Endodermal cell (in vitro differentiated cells): ENCODE measurements at places on chromosomes 5 and 9. TPM values are rescaled to one million over a fixed set of nuclear protein-coding genes. Genes with fewer than 3 reads are reported as not detected.

The FAM151B gene
- 0.38 to 1.2 TPM (median 0.90 TPM) in 3 replicates for total RNA-seq

- peak; percentile 47 for DNase-seq
These were observed 58.0 kb upstream of the PTPN3 start for GRCh38 chr9:109556061-109556460.

DNA sequence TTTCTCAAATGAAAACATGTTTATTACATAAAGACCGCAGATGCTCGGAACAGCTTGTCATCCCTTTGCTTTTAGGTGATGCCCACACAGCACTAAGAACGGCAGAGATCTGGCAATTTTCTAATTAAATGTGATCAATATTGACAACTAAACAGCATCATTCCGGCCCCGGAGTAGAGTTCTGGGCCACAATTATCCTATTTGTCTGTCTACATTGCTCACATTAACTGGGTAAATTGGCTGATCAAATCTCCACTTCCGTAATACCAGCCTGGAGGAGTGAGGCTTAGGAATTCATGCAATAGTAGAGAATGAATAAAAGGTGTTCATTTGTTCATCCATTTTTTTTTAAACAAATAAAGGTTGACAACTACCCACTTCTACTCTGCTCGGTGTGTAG lies 245.1 kb upstream of the C9orf72 start:
- no peak for DNase-seq

The CYLC2 gene
- not detected in 3 replicates for total RNA-seq

DNA sequence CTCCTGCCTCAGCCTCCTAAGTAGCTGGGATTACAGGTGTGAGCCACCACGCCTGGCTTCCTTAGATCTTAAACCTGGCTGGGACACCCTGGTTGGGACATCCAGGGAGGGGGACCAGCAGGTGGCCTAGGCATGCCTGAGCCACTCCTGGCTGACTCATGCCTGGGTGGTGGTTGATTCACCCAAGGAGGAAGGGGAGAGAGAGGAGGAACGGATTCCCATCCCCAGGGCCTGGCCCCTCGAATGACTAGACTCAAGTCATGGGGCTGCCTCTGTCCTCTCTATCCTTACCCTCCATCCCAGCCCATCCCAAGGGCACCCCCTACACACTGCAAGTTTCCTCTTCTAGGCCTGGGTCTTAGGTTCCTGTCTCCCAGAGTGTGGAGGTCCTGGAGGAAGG lies 12.7 kb downstream of the EEIG1 start:
- DNase-seq = no peak

DNA sequence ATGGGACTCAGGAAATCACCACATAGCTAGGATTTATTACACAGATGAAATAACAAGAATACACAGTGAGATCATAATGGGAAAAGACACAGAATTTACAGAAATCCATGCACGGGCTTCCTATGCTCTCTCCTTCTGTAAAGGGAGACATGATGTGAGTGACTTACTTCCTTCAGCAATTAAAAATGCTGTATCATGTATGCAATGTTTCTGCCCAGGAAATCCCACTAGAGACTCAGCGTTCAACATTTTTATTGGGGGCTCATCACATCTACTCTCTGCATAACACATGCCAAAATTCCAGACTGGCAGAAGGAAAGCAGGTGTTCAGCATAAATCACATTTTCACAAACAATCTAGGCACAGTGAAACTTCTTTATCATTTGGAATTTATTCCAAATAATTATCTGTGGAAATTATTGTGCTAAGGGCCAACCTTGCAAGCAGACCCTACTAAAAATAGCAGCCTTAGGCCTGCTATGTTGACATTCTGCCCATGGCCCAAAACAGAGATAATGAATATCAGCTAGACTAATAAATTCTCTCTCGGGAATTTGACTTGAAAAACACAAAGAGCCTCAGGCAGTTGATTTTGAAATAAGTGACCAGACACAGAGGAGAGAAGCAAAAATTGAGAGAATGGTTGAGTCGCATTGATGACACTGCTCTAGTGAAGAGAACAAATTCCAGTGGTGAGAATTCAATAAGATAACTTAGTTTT lies 31.4 kb upstream of the SELENOP start:
- DNase-seq = no peak

DNA sequence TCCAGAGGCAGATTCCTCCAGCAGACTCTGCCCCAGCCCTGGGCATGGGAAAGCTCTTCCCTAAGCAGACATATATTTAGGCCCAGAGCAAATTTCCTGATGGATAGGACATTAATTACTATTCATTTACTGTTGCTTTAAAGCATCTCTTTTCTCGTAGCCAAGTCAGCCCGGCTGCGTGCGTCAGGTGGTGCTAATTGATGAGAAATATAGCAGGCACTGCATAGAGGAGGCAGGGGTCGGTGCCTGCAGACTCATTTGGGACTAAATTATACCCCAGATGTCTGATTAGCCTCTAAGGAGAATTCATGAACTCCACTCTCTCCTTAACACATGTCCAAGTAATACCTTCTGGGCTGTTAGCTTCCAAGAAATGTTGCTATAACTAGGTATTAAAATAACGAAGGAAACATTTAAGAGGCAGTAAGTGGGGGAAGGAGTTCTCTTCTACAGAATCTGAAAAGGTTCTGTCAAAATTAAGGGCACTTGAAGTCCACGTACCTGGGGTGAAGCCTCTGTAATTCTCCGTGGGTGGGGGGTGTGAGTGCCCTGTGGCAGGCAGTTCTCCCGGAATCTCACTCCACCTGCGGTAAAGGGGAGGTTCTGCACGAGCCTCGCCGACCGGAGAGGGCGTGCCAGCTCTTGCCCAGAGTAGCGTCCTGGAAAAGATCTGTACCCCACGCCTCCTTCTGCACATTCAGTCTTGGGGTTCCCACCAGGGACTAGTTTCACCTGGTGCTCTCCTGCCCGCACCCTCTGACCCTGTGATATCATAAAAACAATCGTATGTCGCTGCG lies 115.9 kb upstream of the FCN2 start:
- DNase-seq = no peak

The NR6A1 gene
- 187 to 214 TPM (median 206 TPM) in 3 replicates for total RNA-seq

- no peak for DNase-seq
These were observed 49.0 kb upstream of the GGTA1 start for GRCh38 chr9:121548666-121549065.
